Activated naive CD4-positive, alpha-beta T cell treated with anti-CD3 and anti-CD28 coated beads for 36 hours (primary cell): ENCODE measurements at places on chromosomes 1 and 21. TPM values are rescaled to one million over a fixed set of nuclear protein-coding genes. Genes with fewer than 3 reads are reported as not detected.

AKNAD1 gene
- total RNA-seq, result not detected

KIAA1614 gene
- total RNA-seq, result not detected

GPA33 gene
- total RNA-seq, result 1.4 TPM

DNA sequence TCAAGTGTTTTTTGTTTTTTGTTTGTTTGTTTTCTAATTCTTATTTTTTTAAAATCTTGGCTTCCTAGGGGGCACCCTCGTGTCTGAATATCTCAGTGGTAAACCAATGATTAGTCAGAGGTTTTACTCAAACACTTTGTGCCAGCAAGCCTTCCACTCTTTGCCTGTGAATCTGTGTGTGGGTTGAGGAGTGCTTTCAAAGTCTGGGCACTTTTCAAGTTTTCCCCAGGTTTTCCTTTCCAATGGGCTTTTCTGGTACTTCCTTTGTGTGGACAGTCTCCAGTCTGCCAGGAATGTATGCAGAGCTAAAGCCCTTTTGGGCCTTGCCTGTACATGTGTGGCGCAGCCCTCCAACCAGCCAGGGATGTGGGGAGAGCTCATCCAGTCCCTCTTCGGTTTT lies 9.7 kb upstream of the PPIE start:
- H3K4me1 ChIP-seq, result peaks cover 10% of the 10 kb centered on the region
- H3K4me3 ChIP-seq, result no peak overlapping the region
- H3K36me3 ChIP-seq, result no peaks in the 10 kb centered on the region
- peaks cover 49% of the 10 kb centered on the region for H3K27me3 ChIP-seq

GRCh38 chr1:23451441-23451840 lies 26.9 kb upstream of the TCEA3 start:
- no peak overlapping the region for H3K4me3 ChIP-seq
- no peaks in the 10 kb centered on the region for H3K27me3 ChIP-seq
- no peak overlapping the region for H3K27ac ChIP-seq
- peaks cover 16% of the 10 kb centered on the region for H3K4me1 ChIP-seq
- H3K36me3 ChIP-seq, result no peaks in the 10 kb centered on the region
- no peak for DNase-seq

PPP1R8 gene
- 35.8 TPM for total RNA-seq

DNA sequence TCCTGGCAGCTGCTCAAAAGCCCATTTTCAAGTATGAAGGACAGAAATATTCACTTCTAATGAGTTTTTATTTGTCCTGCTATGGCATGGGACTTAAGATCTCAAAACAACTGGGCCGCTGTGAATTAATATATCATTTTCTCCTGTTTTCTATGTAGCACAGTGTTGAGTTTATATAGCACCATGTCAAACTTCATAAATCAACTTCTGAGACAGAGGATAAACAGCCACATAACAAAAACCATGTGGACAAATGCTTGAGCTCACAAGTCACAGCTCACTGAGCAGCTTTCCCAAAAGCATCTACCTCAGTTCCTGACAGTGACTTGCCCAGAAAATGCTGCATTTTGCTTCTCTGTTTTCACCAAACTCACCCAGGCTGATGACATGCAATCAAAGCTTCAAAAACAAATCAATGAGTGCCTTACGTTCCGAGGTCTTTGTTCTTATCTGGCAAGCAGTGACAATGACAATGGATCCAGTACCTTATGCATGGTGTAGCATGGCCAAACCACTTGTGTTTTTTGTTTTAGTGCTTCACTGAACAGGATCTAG lies 722.6 kb downstream of the LRRIQ3 start:
- no peaks in the 10 kb centered on the region for H3K36me3 ChIP-seq
- H3K4me1 ChIP-seq, result no peaks in the 10 kb centered on the region
- DNase-seq, result no peak
- H3K27me3 ChIP-seq, result no peaks in the 10 kb centered on the region
- no peak overlapping the region for H3K27ac ChIP-seq

CHI3L2 gene
- 5.5 TPM for total RNA-seq

- DNase-seq, result no peak
- no peak overlapping the region for H3K4me3 ChIP-seq
- H3K36me3 ChIP-seq, result no peaks in the 10 kb centered on the region
- H3K27me3 ChIP-seq, result no peaks in the 10 kb centered on the region
- H3K27ac ChIP-seq, result no peak overlapping the region
- H3K4me1 ChIP-seq, result no peaks in the 10 kb centered on the region
Observed at GRCh38 chr1:47682198-47682597, 244.4 kb downstream of the FOXD2 start.

GRCh38 chr1:218718977-218719376 lies 373.8 kb downstream of the TGFB2 start:
- no peaks in the 10 kb centered on the region for H3K4me1 ChIP-seq
- H3K4me3 ChIP-seq, result no peak overlapping the region
- no peak for DNase-seq
- H3K27me3 ChIP-seq, result no peaks in the 10 kb centered on the region
- no peak overlapping the region for H3K27ac ChIP-seq
- H3K36me3 ChIP-seq, result no peaks in the 10 kb centered on the region

BRINP3 gene
- not detected for total RNA-seq

DNA sequence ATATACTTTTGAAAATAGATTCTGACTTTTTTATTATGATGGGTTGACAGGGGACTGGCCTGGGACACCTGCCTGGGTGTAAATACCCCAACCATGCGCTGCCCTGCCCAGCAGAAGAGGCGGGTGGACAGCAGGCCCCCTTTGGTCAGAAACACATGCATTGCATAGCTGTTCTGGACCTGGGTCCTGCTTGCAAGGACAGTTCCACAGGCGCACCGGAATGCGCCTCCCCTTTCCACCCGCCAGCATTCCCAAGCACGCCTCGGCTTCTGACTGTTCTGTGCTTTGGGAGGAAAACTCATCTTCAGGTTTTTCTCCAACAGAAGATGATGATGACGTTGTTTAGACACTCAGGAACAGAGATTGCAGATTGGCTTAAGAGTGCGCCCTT lies 428 bp upstream of the ZNF678 start:
- H3K27me3 ChIP-seq, result peaks cover 30% of the 10 kb centered on the region
- H3K4me3 ChIP-seq, result peak overlapping the region; percentile 94
- DNase-seq, result no peak
- H3K4me1 ChIP-seq, result peaks cover 32% of the 10 kb centered on the region

LINGO4 gene
- total RNA-seq, result not detected

TNFRSF25 gene
- 87.0 TPM for total RNA-seq

DNA sequence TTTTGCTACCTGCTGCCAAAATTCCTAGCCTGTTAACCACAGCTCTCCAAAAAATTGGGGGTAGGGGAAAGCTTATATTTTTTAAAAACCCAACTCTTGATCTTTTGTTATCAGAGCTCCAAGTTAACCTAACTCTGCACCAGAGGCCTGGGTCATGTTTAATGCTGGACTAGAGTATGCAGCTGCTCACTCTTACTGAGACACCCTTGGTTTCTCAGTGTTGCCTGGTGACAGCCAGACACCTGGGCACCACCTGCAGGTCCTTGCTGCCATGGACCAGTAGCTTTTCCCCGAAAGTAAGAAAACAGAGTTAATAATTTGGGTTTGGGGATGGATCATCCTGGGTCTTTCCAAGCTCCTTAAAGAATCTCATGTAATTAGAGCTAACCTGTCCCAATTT lies 30.1 kb downstream of the KCNJ6 start:
- no peak overlapping the region for H3K27ac ChIP-seq
- H3K27me3 ChIP-seq, result no peaks in the 10 kb centered on the region
- no peak for DNase-seq
- no peak overlapping the region for H3K4me3 ChIP-seq
- no peaks in the 10 kb centered on the region for H3K4me1 ChIP-seq

GRCh38 chr1:2804628-2805351 lies 3.3 kb upstream of the TTC34 start:
- H3K27me3 ChIP-seq, result no peaks in the 10 kb centered on the region
- DNase-seq, result no peak
- no peaks in the 10 kb centered on the region for H3K36me3 ChIP-seq
- H3K4me3 ChIP-seq, result no peak overlapping the region
- no peak overlapping the region for H3K27ac ChIP-seq
- H3K4me1 ChIP-seq, result no peaks in the 10 kb centered on the region

DNA sequence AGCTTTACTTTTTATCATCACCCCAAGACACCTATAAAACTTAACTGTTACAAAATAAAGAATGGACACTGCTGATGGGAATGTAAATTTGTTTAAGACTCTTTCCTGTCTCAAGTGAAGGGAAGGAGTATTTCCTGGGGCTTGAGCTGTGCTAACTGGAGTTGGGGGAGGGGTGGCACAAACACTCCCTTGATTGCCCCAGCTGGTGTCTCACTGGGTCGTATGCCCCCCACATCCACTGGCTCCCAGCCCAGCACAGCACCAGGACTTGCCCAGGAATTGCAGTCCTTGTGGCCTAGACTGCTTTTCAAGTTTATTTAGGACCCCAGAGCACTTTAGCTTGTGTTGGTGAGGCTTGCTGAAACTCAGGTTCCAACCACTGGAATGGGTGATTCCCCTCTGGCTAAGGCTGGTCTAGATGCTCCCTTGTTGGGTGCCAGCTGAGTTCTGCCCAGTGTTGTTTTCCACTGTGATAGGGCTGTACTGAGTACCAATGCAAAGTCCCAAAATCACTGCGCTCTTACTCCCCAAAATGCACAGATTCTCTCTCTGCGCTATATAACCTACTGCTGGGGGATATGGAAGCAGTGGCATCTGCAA lies 49.1 kb upstream of the DR1 start:
- H3K27me3 ChIP-seq, result no peaks in the 10 kb centered on the region
- no peak overlapping the region for H3K4me3 ChIP-seq
- DNase-seq, result no peak
- H3K27ac ChIP-seq, result no peak overlapping the region

DNA sequence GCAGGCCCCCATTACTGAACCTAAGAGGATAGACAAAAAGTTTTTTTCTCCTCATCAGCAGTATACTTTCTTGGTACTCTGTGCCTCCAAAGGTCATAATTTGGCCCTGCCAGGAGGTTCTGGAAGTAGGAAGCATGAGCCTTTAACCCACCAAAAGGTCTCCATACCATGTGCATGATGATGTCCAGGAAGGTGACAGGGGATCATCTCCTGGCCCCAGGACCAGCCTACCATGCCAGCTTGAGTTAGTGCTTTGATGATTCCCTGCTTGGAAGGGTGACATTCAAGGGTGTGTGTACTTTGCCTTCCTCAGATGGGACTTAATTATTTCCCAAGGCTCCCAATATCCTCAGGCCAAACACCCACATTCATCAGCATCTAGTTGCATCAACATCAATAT lies 6.3 kb upstream of the SPRR1A start:
- H3K4me3 ChIP-seq, result no peak overlapping the region
- H3K27ac ChIP-seq, result no peak overlapping the region
- peaks cover 5% of the 10 kb centered on the region for H3K27me3 ChIP-seq
- no peak for DNase-seq
- H3K4me1 ChIP-seq, result no peaks in the 10 kb centered on the region
- no peaks in the 10 kb centered on the region for H3K36me3 ChIP-seq

ADARB1 gene
- 33.3 TPM for total RNA-seq

- peaks cover 36% of the 10 kb centered on the region for H3K27me3 ChIP-seq
- no peaks in the 10 kb centered on the region for H3K36me3 ChIP-seq
- DNase-seq, result no peak
- H3K4me3 ChIP-seq, result peak overlapping the region; percentile 75
Observed at GRCh38 chr1:43531107-43531905, 623 bp downstream of the PTPRF start.

- H3K4me1 ChIP-seq, result no peaks in the 10 kb centered on the region
- no peaks in the 10 kb centered on the region for H3K36me3 ChIP-seq
- no peak for DNase-seq
- H3K4me3 ChIP-seq, result no peak overlapping the region
- H3K27ac ChIP-seq, result no peak overlapping the region
Observed at GRCh38 chr1:19325958-19326747, 14.0 kb downstream of the SLC66A1 start.

- H3K27ac ChIP-seq, result no peak overlapping the region
- peaks cover 17% of the 10 kb centered on the region for H3K36me3 ChIP-seq
- H3K27me3 ChIP-seq, result no peaks in the 10 kb centered on the region
- DNase-seq, result no peak
Observed at GRCh38 chr1:10541286-10541685, 66.5 kb downstream of the PEX14 start.

MEX3A gene
- 0.36 TPM for total RNA-seq

- H3K27ac ChIP-seq, result no peak overlapping the region
- H3K36me3 ChIP-seq, result peaks cover 63% of the 10 kb centered on the region
- H3K27me3 ChIP-seq, result no peaks in the 10 kb centered on the region
- H3K4me1 ChIP-seq, result no peaks in the 10 kb centered on the region
- no peak for DNase-seq
Observed at GRCh38 chr1:236193184-236193583, 50.8 kb downstream of the GPR137B start.

DNA sequence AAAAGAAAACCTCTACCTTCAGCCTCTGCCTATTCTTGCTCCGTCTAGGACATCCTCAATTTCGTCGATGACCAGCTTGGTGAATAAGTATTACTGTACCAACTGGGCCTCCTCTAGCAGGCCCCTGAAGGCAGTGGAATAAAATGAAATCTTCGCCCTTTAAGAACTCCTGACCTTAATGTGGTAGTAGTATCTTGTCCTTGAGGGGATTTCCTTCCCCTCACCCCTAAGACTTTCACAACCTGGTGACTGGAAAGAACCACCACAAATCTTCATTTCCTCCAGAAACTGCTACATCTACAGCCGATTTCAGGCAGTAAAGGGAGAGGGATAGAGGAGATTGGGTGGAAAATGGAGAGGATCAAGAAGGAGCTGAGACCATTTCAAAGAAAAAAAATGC lies 1.6 kb upstream of the HAX1 start:
- H3K4me1 ChIP-seq, result peaks cover 47% of the 10 kb centered on the region
- DNase-seq, result no peak
- H3K4me3 ChIP-seq, result no peak overlapping the region
- peaks cover 40% of the 10 kb centered on the region for H3K36me3 ChIP-seq
- H3K27ac ChIP-seq, result peak overlapping the region; percentile 80
- H3K27me3 ChIP-seq, result no peaks in the 10 kb centered on the region

ZNF593OS gene
- total RNA-seq, result not detected

GRCh38 chr1:9361630-9362260 lies 69.1 kb downstream of the SPSB1 start:
- H3K36me3 ChIP-seq, result peaks cover under 1% of the 10 kb centered on the region
- H3K27ac ChIP-seq, result no peak overlapping the region
- H3K4me3 ChIP-seq, result no peak overlapping the region
- H3K27me3 ChIP-seq, result no peaks in the 10 kb centered on the region
- no peaks in the 10 kb centered on the region for H3K4me1 ChIP-seq

MAP10 gene
- 0.43 TPM for total RNA-seq

DNA sequence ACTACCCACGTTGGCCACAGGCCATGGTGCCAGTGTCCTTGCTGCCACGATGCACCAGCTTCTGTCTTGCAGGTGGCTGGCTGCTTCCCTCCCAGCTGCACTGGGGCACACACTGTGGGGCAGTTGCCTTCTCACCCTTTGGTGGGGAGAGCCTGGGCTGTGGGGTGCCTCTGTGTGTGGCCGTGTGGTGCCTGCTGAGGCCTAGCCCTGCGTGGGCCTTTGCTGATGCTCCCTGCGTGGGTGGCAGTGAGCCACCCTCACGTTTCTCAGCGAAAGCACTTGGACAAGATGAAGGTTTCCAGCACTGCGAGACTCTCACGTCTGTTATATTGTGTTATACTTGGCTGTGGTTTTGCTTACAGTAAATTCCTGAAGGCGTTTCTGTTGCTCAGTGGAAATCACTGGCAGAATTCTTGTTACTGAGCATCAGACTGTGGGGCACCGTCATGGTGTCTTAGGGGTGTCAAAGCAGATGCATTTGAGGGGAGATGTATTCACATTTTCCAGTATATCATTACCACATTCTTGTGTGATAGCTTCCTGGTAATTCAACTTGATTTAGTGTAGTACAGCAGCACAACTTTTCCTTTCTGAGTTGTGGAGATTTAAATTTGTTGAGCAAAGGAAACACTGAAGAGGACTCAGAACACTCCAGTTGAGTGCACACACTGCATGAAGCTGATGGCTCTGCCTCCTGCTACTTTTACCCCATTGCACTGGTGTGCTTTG lies 124.7 kb downstream of the PCBP3 start:
- H3K27ac ChIP-seq, result peak overlapping the region; percentile 95
- H3K4me1 ChIP-seq, result peaks cover 46% of the 10 kb centered on the region
- no peaks in the 10 kb centered on the region for H3K36me3 ChIP-seq
- DNase-seq, result peak; percentile 72
- no peaks in the 10 kb centered on the region for H3K27me3 ChIP-seq

SEC16B gene
- not detected for total RNA-seq
